Cardiac muscle cell (in vitro differentiated cells and primary cell): ENCODE measurements at places on chromosomes 1 and 21. TPM values are rescaled to one million over a fixed set of nuclear protein-coding genes. Genes with fewer than 3 reads are reported as not detected.

Gene TMEM240
- total RNA-seq = 8.1 and 26.0 TPM in 2 replicates

Gene ELF3
- total RNA-seq = 27.7 and 28.7 TPM in 2 replicates

Gene UBE2J2
- 64.2 and 70.5 TPM in 2 replicates for total RNA-seq

Gene STPG1
- 5.7 and 10.7 TPM in 2 replicates for total RNA-seq

Gene KDM1A
- total RNA-seq = 149 and 168 TPM in 2 replicates

Gene B3GALT5
- total RNA-seq = 1.4 and 2.0 TPM in 2 replicates

Gene COL9A2
- total RNA-seq = 2.9 and 3.4 TPM in 2 replicates

Gene KPRP
- not detected in 2 replicates for total RNA-seq

Gene ALG6
- 6.0 and 8.3 TPM in 2 replicates for total RNA-seq

Gene AMY1C
- 0.12 TPM in 1 of 2 replicates, not detected in the other for total RNA-seq

Gene LIN28A
- 7.2 and 16.6 TPM in 2 replicates for total RNA-seq

Gene ZFP69
- total RNA-seq = 2.9 and 4.9 TPM in 2 replicates

Gene MX2
- total RNA-seq = 2.3 TPM in 1 of 2 replicates, not detected in the other

Gene SFT2D2
- total RNA-seq = 12.0 and 20.7 TPM in 2 replicates

Gene HSD3B2
- total RNA-seq = 0.07 and 0.42 TPM in 2 replicates

Gene TMEM82
- 0.51 TPM in 1 of 2 replicates, not detected in the other for total RNA-seq

Gene CCT3
- total RNA-seq = 245 and 330 TPM in 2 replicates

Gene CFAP57
- 0.11 TPM in 1 of 2 replicates, not detected in the other for total RNA-seq

Gene CTH
- total RNA-seq = 4.3 and 4.8 TPM in 2 replicates

Gene MIXL1
- total RNA-seq = 3.7 and 5.4 TPM in 2 replicates

Gene TPTE
- total RNA-seq = not detected in 2 replicates

Gene OR2W3
- 0.70 and 0.86 TPM in 2 replicates for total RNA-seq

Gene TRIM63
- total RNA-seq = 29.4 and 39.6 TPM in 2 replicates

Gene CHD5
- 0.11 and 0.24 TPM in 2 replicates for total RNA-seq

Gene PFKL
- total RNA-seq = 197 and 213 TPM in 2 replicates

Gene SELL
- total RNA-seq = 0.63 TPM in 1 of 2 replicates, not detected in the other

Gene FMN2
- 0.42 and 0.95 TPM in 2 replicates for total RNA-seq

Gene GBP6
- 0.69 TPM in 1 of 2 replicates, not detected in the other for total RNA-seq

Gene HYI
- 37.2 and 65.2 TPM in 2 replicates for total RNA-seq

Gene SIK1
- total RNA-seq = 0.48 and 1.1 TPM in 2 replicates

Gene GSTM5
- 0.21 TPM in 1 of 2 replicates, not detected in the other for total RNA-seq

Gene ZNF697
- total RNA-seq = 7.0 and 8.1 TPM in 2 replicates

Gene PTPN7
- not detected in 2 replicates for total RNA-seq

Gene RGS13
- 1.3 and 1.4 TPM in 2 replicates for total RNA-seq

Gene SPRR2E
- not detected in 2 replicates for total RNA-seq

Gene KLHDC9
- 36.5 and 42.4 TPM in 2 replicates for total RNA-seq
